ENCODE measurements at places on chromosomes 3 and 15. TPM values are rescaled to one million over a fixed set of nuclear protein-coding genes. Genes with fewer than 3 reads are reported as not detected.
A peak's percentile ranks its signal among the peaks of the same experiment; 100 is the strongest.

RLBP1 gene
- total RNA-seq: not detected

CEP19 gene
- 2.5 TPM for total RNA-seq

CDHR4 gene
- total RNA-seq: not detected

TRPM1 gene
- total RNA-seq: not detected

NKTR gene
- 70.3 TPM for total RNA-seq

NR1I2 gene
- total RNA-seq: 0.18 TPM

DNA sequence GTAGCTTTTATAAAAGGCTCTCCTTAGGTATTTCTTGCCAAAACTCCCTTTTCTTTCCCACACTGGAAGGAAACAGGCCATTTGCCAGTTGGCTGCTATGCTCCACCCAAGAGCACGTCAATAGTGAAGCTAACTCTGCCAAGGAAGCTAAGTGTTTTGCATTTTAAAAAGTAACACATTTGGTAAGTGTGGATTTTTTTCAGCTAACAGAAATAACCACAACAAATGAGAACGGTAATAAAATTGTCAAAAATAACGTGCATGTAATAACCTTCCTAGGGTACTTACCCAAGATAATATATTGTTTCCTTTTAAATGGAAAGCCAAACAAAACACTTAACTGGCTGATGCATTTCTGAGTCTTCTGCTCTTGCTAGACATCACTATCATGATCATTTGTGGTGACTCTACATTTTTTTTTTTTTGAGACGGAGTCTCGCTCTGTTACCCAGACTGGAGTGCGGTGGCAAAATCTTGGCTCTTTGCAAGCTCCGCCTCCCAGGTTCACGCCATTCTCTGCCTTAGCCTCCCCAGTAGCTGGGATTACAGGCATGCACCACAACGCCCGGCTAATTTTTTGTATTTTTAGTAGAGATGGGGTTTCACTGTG lies 4.6 kb downstream of the DPP8 start:
- H3K27ac ChIP-seq: peak overlapping the region; percentile 71
- no peaks in the 10 kb centered on the region for H3K27me3 ChIP-seq
- H3K4me3 ChIP-seq: no peak overlapping the region
- DNase-seq: no peak
- peaks cover 57% of the 10 kb centered on the region for H3K36me3 ChIP-seq

DNA sequence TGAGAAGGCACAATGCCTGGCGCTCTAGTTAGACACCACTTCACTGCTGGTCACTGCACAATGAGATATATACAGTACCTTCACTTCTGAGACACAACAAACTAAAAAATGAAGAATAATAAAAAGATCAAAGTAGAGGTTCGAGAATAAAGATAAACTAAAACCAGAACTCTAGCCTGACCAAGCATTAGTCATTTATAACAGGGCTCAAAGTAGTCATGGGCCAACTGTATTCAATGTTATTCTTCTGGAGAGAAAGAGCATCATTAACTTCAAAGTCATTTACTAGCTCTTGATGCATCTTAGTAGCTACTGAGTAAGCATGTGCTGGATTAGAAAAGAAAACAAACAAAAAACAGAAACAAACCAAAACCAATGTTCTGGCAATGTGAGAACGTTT lies 145.2 kb downstream of the SSR3 start:
- H3K4me1 ChIP-seq: no peaks in the 10 kb centered on the region
- H3K27me3 ChIP-seq: peaks cover 8% of the 10 kb centered on the region
- no peak for DNase-seq
- no peak overlapping the region for H3K4me3 ChIP-seq

GRCh38 chr15:74829991-74830390 lies 3.6 kb downstream of the CPLX3 start:
- no peak overlapping the region for H3K27ac ChIP-seq
- no peaks in the 10 kb centered on the region for H3K4me1 ChIP-seq
- peaks cover 18% of the 10 kb centered on the region for H3K27me3 ChIP-seq
- H3K4me3 ChIP-seq: no peak overlapping the region
- H3K36me3 ChIP-seq: no peaks in the 10 kb centered on the region
- no peak for DNase-seq

DNA sequence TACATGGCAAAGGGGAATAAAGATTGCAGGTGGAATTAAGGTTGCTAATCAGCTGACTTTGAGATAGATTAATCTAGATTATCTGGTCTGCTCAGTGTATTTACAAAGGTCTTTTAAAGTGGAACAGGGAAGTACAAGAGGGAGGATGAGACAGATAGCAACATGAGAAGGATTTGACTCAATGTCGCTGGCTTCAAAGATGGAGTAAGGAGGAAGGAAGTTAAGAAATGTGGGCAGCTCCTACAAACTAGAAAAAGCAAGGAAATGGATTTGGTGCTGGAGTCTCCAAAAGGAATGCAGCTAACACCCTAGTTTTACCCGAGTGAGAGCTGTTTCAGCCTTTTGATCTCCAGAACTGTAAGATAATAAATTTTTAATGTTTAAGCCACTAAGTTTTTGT lies 180.7 kb upstream of the TTC14 start:
- no peaks in the 10 kb centered on the region for H3K36me3 ChIP-seq
- no peak for DNase-seq
- no peak overlapping the region for H3K4me3 ChIP-seq
- H3K4me1 ChIP-seq: no peaks in the 10 kb centered on the region
- no peak overlapping the region for H3K27ac ChIP-seq

DNA sequence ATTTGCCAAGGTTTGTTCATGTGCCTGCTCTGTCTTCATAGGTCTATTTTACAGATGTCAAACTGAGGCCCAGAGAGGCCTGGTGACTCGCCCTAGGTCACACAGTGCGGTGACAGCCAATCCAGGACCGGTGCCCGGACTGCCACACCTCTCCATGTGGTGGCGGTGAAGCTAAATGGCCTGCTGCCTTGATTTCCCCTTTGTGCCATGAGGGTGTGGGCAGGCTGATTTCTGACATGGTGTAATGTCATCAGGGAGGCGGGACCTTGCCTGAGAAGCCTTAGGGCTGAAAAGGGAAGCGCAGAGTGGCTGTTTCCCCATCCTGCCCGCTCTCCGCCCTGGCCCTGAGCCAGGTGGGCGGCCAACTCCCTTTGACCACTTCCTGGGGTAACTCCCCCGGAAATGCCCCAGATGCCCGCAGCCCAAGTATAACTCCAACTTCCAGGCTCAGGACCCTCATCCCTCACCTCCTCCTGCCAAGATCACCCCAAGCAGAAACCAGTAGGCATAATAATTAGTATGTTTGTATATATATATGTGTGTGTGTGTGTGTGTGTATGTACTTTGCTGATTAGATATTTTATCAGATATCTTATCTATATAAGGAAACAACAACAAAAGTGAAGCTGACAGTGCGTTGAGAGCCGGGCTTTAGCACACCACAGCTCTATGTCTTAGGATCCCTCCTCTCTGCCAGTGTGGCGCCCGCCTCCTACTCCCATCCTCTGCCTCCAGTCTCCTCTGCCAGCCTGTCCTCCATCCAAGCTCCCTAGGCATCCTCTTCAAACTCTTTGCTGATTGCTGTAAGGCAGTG lies 63.9 kb downstream of the IQSEC1 start:
- peaks cover 74% of the 10 kb centered on the region for H3K4me1 ChIP-seq
- no peak overlapping the region for H3K27ac ChIP-seq
- peak; percentile 47 for DNase-seq
- no peaks in the 10 kb centered on the region for H3K27me3 ChIP-seq
- H3K36me3 ChIP-seq: no peaks in the 10 kb centered on the region

- no peak overlapping the region for H3K4me3 ChIP-seq
- no peak for DNase-seq
- no peak overlapping the region for H3K27ac ChIP-seq
- no peaks in the 10 kb centered on the region for H3K4me1 ChIP-seq
- peaks cover 10% of the 10 kb centered on the region for H3K27me3 ChIP-seq
- H3K36me3 ChIP-seq: no peaks in the 10 kb centered on the region
Observed at GRCh38 chr3:58217209-58217811, 6.5 kb upstream of the DNASE1L3 start.

GRCh38 chr3:61997101-61997500 lies 376.2 kb downstream of the FEZF2 start:
- H3K4me3 ChIP-seq: no peak overlapping the region
- H3K27me3 ChIP-seq: no peaks in the 10 kb centered on the region
- H3K36me3 ChIP-seq: no peaks in the 10 kb centered on the region
- no peaks in the 10 kb centered on the region for H3K4me1 ChIP-seq
- DNase-seq: no peak

GRCh38 chr3:80331494-80332170 lies 563.8 kb upstream of the ROBO1 start:
- no peak overlapping the region for H3K27ac ChIP-seq
- no peaks in the 10 kb centered on the region for H3K36me3 ChIP-seq
- H3K4me1 ChIP-seq: no peaks in the 10 kb centered on the region
- no peaks in the 10 kb centered on the region for H3K27me3 ChIP-seq

DNA sequence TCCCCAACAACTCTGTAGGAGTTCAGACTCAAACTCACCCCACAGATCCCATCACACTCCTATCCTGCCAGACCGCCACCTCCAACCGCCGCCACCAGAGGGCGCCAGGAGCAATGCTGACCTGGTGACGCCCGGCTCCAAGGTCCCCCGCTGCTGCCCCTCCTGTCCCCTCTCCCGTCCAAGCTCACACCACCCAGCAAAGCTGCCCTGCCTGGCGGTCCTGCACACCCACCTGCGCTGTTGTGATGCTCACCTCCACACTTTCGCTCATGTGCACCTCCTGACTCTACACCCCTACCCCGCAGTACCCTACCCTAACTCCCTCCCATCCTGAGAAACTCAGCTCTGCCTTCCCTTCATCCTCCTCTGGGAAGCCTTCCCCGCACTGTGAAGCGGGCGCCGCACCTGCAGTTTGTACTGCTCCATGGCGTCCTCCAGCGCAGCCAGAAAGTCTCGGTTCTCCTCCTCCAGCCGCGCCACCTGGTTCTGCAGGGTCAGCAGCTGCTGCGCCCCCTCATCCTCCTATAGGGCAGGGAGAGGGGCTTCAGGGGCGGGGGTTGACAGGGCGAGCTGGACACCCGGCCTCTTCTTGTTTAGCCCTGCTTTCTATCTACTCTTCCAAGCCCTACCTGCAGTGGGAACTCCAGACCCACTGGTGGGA lies 7.9 kb downstream of the KIF7 start:
- no peaks in the 10 kb centered on the region for H3K36me3 ChIP-seq
- H3K4me1 ChIP-seq: peaks cover 14% of the 10 kb centered on the region
- DNase-seq: peak; percentile 77
- no peak overlapping the region for H3K27ac ChIP-seq
- no peaks in the 10 kb centered on the region for H3K27me3 ChIP-seq
- H3K4me3 ChIP-seq: no peak overlapping the region

DNA sequence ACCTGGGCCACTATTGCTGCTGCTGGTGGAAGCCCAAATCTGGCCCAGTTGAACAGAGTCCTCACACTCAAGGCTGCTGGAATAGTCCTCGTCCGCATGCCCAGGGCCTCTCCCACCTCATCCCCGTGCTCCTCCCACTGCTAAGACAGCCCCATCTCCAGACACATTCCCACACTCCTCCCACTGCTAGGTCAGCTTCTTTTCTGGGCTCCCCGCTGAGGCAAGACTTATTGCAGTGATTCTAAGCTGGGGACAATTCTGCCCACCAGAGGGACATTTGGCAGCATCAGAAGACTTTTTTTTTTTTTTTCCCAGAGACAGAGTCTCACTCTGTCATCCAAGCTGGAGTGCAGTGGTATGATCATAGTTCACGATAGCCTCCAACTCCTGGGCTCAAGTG lies 35.1 kb downstream of the POC1A start:
- H3K4me1 ChIP-seq: no peaks in the 10 kb centered on the region
- H3K36me3 ChIP-seq: peaks cover 58% of the 10 kb centered on the region
- no peak overlapping the region for H3K4me3 ChIP-seq
- DNase-seq: no peak
- H3K27ac ChIP-seq: no peak overlapping the region

DNA sequence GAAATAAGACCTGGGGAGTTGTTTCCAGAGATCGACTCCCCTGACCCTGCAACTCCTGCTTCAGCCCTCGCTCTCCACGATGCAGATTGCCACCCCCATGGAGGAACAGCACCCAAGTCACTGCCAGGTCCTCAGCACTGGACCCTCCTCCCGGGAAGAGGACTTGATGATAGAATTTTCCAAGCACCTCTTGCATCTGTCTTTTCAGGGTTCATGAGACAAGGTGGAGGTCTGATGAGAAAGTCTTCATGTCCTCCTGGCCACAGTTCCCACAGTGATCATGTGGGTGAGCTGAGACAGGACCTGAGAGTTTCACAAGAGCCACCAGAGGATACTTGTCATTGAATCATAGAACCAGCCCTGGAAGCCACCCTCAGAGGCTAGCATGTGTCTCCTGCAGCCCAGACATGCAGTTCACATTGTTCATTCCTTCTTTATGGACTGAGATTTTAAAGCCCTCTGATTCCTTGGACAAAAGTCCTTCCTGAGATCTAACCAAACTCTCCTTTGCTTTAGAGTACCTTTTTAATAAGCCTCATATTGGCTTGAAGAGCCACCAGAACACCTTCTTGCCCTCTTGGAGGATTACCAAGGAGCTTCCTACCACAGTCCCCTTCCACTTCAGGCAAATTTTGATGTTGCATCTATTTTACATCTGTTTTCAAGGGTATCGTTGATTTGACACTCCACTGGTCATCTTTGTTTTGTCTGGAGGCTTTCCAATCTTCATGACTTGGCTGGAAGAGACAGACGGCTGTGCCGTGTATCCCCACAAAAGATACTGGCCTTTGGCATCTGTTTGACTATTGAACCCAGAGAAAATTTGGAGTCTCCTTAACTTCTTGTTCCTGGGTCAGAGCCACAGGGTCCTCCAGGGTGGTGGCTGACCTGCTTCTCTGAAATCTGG lies 224.8 kb upstream of the BHLHE40 start:
- H3K4me1 ChIP-seq: peaks cover 37% of the 10 kb centered on the region
- no peaks in the 10 kb centered on the region for H3K27me3 ChIP-seq
- no peak overlapping the region for H3K4me3 ChIP-seq
- no peak overlapping the region for H3K27ac ChIP-seq

- peak overlapping the region; percentile 87 for H3K27ac ChIP-seq
- H3K36me3 ChIP-seq: peaks cover 23% of the 10 kb centered on the region
- H3K4me3 ChIP-seq: peak overlapping the region; percentile 62
- H3K4me1 ChIP-seq: peaks cover 50% of the 10 kb centered on the region
- no peaks in the 10 kb centered on the region for H3K27me3 ChIP-seq
- peak; percentile 55 for DNase-seq
Observed at GRCh38 chr3:138945709-138946662, 951 bp downstream of the FOXL2 start.

DNA sequence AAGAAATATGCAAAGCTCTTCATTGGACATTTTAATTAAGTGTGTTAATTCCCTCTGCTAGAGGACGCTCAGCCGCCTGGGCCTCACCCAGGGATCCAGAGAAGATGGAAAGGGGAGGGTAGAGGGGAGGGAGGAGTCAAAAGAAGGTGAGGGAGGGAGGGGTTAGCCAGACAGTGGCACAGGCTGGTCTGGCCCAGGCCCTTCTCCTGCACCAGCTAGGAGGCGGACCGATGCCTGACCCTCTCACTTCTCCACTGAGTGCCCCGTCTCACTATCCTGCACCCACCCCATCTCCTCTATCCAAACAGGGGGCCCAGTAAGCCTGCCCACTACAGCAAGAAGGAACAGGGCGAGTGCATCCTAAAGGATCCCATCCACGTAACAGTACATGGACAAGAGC lies 22.9 kb downstream of the RAB6B start:
- H3K4me1 ChIP-seq: peaks cover 9% of the 10 kb centered on the region
- H3K4me3 ChIP-seq: no peak overlapping the region
- no peaks in the 10 kb centered on the region for H3K36me3 ChIP-seq
- H3K27ac ChIP-seq: no peak overlapping the region
- H3K27me3 ChIP-seq: no peaks in the 10 kb centered on the region
- no peak for DNase-seq

All from K562 (cell line).